ENCODE measurements at places on chromosomes 16 and 17.

DNA sequence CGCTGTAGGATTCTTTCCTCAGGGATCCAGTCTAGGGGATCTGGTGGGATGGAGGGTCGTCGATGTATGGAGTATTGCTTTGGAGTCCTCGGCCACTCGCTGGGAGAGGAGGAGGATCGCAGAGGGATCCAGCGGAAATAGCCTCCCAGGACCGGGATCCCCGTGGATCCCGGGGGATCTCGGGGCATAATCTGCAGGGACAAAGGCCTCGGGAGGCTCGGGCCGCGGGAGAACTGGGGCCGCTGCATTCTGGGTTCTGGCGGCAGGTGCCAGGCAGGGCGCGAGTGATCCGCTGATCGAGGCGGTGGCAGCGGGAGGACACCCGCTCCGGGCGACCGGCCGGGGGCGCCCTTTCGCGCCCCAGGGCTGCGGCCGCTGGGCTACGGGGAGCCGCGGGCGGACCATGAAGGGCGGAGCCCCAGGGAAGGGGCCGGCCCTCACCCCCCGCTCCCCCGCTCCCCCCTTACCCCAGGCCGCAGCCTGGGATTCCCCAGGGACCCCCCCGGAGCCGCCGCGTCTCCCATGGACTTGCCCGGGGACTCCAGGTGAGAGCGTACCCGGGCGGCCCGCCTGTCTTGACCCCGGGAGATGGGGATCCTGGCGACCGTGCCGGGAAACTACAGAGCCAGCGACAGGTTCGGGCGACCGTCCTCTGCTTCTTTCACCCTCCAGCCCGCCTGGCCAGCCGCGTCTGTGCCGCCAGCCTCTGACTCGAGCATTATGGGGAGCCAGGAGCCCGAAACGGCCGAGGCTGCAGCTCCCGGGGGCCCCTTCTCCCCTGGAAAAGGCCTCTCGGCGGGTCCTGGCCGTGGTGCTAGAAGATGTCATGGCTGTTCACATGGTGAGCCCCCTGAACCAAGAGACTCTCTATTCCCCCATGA lies 604 bp downstream of the PRR14 start:
- DNase-seq: no peak

GRCh38 chr16:87463722-87464690 lies 28.8 kb downstream of the ZCCHC14 start:
- DNase-seq: peak; percentile 36

DNA sequence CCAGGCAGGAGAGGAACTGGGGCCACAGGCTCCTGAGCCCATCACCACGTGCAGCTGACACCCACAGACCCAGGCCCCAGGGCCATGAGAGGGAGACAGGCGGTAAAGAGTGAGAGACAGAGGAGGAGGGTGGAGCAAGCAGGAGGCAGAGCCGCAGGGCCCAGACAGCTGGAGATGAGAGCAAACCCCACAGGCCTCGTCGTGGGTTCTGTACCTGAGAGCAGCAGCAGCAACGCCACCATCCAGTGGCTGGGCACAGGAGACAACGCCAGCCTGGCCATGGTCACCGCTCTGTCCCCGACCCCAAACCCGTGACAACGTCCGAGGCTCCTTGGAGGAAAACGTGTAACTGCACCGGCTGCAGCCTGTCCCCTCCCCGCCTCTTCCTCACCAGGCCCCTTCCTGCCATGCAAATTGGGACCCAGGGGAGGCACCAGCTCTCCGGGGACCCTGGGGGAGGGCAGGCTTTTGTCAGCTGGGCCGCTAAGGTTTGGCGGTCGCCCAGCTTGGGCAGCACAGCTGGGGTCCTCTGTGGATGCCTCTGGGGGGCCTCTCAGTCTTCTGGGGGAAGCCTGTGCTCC lies at the start of gene CD79B:
CD79B (minus strand) TSS at position 351 of the 581 bp plus-strand sequence; CDS start at position 281, 70 bp downstream.
- no peak for DNase-seq

- no peak for DNase-seq
Measured at GRCh38 chr17:80331820-80332219, 71.2 kb downstream of the RNF213 start.

DNA sequence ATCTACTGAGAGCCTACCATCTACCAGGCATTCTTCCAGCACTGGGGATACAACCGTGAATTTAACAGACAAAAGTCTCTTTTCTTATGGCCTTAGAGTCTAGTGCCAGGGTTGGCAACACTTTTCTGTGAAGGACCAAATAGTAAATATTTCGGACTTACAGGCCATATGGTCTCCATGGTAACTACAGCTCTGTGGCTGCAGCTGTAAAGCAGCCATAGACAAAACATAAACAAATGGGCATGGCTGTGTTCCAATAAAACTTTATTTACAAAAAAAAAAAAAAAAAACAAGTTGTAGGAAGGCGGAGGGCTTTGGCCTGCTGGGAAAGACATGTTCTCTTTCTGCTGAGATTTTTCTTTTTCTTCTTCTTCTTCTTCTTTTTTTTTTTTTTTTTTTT lies 98.7 kb downstream of the ABCC12 start:
- no peak for DNase-seq

DNA sequence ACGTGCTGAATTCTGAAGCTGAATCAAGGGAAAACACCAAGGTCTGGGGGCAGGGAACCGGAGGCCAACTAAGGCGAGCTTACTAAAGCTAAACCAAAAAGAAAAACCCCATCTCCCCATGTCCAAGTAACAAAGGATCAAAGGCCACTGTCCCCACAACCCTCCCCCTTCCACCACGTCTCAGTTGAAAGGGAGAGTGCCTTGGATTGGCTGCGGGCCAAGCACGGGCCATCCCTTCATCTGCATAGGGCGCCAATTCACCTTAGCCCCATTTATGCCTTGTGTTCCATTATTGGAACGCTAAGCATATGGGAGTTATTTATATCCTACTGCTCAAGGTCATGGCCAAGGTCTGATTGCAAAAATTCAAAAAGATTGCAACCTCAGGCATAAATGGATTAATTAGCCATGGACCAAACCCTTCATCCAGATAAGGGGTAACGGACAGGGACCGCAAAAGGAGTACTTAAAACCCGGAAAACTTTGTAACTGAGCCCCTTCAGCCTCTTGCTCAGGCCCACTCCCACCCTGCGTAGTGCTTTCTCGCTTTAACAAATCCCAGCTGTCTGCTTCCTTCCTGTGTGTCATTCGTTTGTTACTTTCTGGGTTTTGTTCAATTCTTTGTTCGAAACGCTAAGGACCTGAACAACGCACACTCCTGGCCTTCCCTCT lies 740 bp upstream of the ATP6V0D1 start:
- no peak for DNase-seq

DNA sequence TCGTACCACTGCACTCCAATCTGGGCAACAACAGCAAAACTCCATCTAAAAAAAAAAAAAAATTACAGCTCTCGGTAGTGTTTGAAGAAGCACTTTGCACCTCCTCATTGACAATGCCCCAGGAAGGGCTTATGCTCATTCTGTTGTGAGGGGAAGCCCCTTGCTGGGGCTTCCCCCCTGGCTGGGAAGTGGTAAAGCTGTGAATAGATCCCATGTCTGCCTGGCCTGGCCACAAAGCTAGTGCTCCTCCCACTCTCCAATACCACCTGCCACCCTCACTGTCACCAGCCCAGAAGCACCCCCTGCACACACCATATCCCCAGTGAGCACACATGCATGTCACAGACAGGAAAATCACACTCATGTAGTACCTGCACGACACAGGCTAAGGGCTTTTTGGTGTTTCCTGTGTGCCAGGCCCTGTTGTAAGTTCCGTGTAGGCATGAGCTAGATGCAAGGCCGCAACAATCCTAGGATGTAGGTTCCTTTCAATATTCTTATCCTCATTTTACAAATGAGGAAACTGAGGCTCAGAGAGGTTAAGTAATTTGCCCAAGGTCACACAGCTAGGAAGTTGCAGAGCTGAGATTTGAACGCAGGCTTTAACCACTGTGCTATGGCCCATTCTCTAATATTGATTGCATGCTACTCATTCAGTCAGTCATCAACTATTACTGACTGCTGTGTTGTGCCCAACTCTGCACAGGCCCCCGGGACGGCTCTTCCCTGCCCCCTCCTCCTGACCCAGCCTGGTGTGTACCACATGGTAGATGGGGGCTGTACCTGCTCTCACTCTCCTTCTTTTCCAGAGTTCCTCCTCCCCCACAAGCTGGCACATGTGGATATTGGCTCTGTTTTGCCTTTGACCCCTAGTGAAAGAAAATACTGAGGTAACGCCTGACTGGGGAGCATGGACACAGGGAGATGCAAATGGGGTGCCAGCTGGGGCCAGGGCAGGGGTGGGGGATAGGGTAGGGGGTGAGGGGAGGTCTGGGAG lies 11.9 kb upstream of the COL1A1 start:
- no peak for DNase-seq

- DNase-seq: no peak
Measured at GRCh38 chr16:85385463-85386331, 227.4 kb upstream of the GSE1 start.

GRCh38 chr16:27920391-27920891 lies 143.1 kb downstream of the GSG1L start:
- no peak for DNase-seq

GRCh38 chr16:75147968-75148310 lies 385 bp upstream of the ZFP1 start:
- no peak for DNase-seq

DNA sequence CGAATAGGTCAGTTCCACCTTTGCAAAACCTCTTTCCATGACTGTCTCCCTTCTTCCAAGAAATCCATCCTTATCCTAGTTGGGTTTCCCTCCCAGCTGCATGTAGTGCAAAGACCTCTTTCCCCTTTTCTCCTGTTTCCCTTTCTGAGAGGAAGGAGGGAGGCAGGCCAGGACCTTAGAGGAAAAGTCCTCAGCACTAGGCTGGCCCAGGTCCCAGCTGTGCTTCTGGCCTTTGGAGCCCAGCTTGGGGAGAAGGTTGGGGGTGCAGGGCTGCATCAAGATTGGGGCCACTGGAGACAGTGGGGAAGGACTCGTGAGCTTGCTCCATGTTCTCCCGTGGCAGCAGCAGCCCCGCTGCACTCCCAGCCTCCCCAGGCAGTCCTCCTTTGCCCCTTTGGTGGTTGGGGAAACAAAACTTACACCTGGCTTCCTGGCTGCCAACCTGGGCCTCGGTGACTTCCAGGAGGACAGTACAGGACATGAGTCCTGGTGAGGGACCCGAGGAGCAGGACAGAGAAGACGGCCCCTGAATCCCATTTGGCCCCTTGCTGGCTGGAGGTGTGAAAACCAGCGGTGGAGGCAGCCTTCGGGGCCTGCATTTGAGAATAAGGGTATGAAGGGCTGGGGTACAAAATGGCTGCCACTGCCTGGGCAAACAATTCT lies 481 bp downstream of the HEXIM2 start:
- DNase-seq: no peak

GRCh38 chr17:82267575-82268379 lies 5.7 kb downstream of the CSNK1D start:
- DNase-seq: peak; percentile 88

GRCh38 chr17:73430848-73431247 lies 119.0 kb upstream of the CDC42EP4 start:
- DNase-seq: no peak

DNA sequence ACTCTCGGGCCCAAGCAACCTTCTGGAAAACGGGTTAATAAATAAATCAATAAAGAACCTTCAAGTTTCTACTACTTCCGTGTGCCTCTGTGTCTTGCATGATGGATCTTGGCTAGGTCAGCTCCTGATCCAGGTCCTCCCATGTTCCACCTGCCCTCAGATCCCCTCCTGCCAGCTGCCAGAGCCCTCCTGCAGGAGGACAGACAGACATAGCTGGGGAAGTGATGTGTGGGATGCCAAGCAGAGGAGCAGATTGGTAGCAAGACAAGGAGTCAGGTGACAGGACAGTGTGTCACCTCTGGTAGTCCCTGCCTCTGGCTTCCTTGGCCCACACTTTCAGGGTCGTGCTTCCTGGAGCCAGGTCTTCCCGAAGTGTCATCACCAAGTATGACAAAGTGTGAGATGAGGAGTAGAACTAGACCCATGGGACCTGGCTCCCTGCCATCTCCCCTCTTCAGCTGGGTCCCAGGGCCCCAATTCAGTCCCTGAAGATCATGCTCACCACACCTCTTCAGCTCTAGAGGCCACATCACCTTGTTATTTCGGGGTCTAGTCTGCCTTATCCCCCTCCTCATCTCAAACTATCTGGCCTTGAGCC lies 1.0 kb upstream of the EPN3 start:
- no peak for DNase-seq
